NCI-H226 (cell line): ENCODE measurements at places on chromosomes 7 and 10.

GRCh38 chr7:106056513-106057203 lies 55.5 kb downstream of the SYPL1 start:
- DNase-seq, result peak; percentile 48

GRCh38 chr10:48556713-48557112 lies 48.2 kb downstream of the ARHGAP22 start:
- no peak for DNase-seq

DNA sequence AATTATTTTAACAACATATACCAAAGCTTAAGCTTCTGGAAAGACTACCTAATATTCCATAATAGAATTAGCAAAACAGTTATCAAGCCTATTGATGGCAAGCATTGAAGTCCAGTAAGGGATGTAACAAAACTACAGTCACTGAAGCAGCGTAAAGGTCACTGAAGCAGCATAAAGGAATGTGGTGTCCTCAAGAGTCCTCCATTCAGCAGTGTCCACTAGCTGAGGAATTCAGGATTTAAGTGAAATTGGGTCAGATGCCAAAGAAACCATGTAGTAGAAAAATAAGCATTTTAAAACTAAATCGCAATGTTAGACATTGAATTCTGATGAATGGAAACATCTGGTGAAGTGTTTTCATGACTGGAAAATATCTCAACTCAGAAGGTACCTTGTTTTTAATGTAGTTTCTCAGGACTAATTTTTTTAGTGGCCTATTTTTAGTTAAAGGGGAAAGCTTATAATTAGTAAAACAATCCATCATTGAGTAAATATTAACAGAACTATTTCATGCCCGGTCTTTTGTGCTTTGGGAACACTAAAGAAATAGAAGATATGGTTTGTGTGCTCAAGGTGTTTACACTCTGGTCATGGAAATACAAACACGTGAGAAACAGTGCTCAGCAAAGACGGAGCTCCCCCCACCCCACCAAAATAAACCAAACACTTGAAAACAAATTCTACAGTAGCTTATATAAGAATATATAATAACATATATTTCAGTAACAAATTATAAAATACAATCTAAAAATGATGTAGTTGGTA lies 121.4 kb downstream of the CDK14 start:
- no peak for DNase-seq

GRCh38 chr10:60253484-60253883 lies 136.2 kb downstream of the ANK3 start:
- DNase-seq, result no peak
